ENCODE measurements at places on chromosomes 3 and 15. TPM values are rescaled to one million over a fixed set of nuclear protein-coding genes. Genes with fewer than 3 reads are reported as not detected.

HTR3E gene
- not detected for total RNA-seq

DNA sequence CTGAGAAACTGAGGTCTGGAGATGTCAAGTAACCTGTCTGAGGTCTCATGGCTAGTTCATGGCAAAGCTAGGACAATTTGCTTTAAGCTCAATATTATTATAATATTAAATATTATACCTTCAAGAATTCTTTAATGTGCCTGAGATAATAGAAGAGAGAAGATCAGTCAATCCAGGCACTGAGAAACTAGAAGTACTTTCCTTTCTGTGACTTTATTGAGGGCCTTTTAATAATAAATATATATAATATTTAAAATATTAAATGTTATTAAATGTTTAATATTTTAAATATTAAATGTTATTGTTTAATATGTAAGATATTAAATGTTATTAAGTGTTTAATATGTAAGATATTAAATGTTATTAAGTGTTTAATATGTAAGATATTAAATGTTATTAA, 144.3 kb upstream of the DNAJC19 start:
- DNase-seq, result no peak

DNA sequence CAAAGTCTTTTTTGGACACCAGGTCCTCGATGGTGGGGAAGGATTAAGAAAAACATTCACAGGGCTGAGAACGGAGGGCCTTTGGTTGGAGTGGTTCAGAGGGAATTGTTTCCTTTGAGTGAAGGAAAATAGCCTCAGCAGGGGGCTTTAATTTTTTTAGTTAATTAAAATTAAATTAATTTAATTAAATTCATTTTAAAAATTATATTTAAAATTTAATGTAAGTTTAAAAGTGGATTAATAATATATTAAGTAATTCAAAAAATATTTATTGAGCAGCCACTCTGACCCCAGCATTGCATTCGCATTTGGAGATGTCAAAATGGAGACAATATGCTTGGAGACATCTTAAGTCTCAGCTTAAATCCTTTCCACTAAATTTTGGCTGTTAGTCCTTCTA, 136.7 kb downstream of the KCNH8 start:
- no peak for DNase-seq

DNA sequence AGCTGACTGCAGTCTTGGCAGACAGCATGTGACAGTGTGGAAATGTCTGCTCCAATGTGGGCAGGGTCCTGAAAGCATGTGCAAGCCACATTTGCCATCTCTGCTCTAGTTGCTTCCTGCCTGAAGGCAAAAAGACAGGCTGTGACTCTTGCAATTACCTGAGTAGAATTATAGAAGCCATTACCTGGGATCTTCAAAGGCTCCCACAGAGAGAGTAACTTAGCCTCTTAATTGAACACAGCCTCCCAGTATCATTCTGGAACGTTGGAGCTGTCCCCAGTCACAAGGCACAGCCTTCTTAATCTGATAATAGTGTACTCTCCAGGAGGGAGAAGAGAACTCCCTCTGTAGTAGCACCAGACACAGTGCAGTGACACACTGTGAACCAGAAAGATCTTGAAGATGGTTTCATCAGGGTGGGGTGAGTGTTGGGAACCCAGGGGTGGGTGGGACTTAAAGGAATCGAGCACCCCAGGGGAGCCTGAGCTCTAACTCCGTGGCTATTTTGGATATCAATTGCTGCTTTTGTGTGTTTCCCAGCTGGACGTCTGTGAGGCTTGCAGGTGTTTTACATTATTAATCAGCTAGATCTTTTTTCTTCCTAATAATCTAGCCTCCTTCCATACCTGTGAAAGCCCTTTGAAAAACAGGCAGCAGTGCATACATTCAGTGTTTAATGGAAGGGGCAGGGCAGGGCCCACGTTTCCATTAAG, 40.6 kb upstream of the GLCE start:
- DNase-seq, result no peak
